G401 (cell line): ENCODE measurements at places on chromosomes 2 and 18. TPM values are rescaled to one million over a fixed set of nuclear protein-coding genes. Genes with fewer than 3 reads are reported as not detected.

FAM237A gene
- not detected in 2 replicates for total RNA-seq

TUBA3E gene
- not detected in 2 replicates for total RNA-seq

TUBA4B gene
- total RNA-seq: not detected in 2 replicates

RBM43 gene
- 3.5 and 5.2 TPM in 2 replicates for total RNA-seq

ASXL3 gene
- not detected in 2 replicates for total RNA-seq

LYG1 gene
- not detected in 2 replicates for total RNA-seq

IL36A gene
- total RNA-seq: not detected in 2 replicates
